ENCODE measurements at places on chromosomes 16 and 17.

- DNase-seq = no peak
Measured at GRCh38 chr16:53042235-53042701, 10.4 kb downstream of the CHD9NB start.

DNA sequence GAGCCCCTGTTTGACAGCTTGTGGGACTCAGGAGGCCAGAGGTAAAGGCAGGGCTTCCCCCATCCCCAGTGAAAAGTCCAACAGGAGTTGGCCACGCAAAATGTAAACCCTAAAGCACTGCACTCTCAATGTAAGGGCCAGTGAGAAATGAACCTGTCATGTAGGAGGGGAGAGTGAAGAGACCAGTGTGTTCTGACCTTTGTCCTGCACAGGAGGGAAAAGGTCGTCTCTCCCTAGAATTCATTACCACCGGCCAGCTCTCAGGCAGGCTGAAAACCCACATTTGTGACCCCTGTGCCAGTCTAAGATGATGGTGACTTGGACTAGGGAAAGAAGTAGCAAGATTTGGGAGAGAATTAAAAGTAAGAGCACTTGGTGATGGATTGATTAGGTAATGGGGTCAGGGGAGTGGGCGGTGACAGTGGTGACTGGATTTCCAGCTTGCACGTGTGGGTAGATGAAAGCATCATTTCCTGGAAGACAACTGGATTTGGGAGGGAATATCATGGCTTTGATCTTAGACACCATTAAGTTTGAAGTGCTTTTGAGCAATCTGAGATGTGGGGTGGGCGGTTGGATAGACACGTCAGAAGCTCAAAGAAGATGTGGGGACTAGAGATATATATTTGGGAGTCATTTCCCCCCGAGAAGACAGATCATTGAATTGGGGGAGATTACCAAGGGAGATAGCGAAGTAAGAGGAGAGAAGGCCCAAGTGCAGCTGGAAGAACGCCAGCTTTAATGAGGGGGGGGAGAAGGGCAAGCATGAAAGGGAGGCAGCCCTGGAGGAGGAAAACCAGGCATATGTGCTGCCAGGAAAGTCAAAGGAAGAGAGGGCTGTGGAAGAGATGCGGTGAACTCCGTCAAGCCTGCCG lies 119.5 kb downstream of the NTN1 start:
- no peak for DNase-seq

GRCh38 chr17:49387498-49388289 lies 25.6 kb upstream of the ZNF652 start:
- DNase-seq = no peak

DNA sequence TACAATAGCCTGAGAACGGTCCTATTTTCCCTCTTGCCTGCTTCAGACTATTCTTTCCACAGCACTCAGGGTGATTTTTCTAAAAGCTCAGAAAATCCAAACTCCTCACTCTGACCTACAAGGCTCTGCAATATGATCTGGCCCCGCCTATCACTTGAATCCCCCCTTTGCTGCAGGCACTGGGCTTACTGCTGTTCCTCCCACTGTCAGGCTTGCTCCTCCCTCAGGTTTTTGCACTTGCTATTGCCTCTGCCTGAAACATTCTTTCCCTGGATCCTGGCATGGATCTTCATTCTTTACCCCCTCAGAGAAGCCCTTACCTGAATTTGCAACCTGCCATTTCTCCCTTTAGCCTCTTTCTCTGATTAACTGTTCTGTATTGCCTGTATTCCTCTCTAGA lies 52.3 kb downstream of the RPGRIP1L start:
- DNase-seq = no peak

GRCh38 chr16:48498769-48499631 lies 111.0 kb downstream of the N4BP1 start:
- no peak for DNase-seq

GRCh38 chr17:83068641-83069570 lies 10.5 kb upstream of the METRNL start:
- DNase-seq = no peak

GRCh38 chr16:87472935-87473334 lies 19.9 kb downstream of the ZCCHC14 start:
- no peak for DNase-seq

DNA sequence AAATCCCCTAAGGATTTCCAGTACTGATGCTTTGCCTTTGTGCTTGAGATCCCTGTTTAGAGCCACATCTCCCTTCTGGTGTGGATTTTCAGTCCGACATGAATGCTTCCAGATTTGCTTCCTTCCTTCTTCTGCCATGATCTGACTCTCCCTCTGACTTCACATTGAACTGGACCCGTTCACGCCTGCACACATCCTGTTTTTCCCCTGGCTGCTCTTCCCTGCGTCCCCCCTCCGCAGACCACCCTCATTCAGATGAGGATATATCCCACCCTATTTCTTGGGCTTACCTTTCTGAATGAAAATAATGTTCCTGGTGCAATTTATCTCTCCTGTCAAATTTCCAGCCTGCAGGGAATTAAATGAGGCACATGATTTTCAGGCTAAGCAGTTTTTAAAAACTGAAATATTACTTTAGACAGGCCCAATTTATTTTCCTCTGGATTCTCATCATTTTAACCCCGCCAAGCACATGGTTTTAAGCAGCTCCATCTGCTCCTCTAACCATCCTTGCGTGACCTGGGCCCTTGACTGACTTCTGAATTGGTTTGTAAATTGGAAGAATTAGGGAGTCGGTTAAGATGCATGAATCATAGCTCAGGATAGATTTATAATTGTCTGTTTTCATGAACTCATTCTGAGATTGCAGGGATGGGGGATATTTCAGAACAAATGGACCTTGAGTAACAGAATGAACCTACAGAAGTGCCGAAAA lies 59.2 kb downstream of the BMERB1 start:
- peak; percentile 74 for DNase-seq

DNA sequence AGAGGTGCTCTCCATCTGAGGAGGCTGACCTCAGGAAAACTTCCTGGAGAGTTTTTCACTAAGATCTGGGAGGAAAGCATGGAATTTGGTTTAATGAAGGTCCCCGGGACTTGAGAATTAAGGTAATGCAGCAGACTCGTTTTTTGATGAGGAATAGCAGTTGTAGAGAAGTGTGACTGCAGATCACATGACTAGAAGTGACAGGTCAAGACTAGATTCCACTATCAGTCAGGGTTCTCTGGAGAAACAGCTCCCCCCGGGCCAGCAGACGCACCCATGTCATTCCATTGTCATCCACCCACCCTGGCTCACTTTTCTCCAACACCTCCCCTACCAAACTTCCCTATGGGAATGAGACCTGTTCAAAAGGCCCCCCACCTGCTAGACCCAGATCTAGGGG lies 1.9 kb upstream of the DHRS13 start:
- DNase-seq = no peak

DNA sequence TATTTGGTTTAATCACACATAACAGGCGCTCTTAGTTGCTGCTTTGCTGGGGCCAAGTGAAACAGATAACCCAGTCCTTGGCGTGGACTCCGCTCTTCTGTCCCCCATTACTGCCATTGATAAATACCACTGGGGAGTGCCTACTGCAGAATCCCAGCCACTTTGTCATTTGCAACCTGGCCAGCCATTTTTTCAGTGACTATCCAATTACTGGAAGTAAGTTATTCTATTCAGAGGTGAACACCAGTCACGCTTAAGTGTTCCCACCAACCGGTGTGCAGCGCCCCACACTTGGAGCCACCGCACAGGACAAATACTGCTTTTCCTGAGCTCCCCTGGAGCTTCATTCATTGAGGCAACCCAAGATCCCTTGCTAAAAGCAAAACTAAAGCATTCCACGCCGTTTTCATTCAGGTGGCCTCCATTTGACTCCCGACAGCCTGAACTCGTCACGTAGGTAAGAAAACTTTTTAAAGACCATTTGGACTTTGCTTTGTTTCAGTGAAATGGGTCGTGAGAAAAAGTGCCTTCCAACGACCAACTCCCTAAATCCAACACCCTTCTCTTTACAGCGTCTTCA lies 1.8 kb downstream of the USP7 start:
- no peak for DNase-seq

DNA sequence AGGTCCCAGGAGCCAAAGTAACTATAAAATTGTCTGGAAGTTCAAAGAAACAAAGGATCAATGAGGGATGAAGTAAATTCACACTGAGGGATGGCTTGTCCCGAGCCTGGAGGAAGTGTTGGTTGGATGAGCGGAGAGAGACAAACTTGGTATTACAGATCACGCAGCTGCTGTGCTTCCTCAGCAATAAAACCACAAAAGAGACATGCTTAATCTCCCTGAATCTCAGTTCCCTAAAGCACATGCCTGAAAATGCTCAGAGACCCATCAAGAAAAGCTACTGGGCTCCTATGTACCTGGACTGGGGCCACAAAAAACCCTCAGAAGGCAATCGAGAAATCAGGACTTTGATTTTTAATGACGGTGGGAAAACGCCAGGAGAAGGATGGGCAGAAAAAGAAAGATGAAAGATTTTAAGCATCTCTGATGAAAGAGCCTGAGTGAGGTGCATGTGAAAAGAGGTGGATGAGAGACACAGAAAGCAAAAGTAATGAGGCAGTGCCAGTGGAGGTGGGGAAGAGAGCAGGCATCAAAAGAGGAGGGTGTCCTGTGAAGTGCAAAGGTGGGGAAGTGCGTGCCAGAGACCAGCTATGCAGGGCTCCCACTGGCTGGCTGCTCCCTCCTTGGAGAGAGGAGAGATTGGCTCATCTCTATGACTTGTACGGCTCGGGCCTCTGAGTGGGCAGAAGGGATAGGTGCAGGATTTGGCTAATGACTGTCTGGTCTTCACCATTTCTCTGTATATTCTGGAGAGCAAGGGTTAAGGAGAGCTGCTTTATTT lies 143.7 kb downstream of the ABCC12 start:
- DNase-seq = no peak

DNA sequence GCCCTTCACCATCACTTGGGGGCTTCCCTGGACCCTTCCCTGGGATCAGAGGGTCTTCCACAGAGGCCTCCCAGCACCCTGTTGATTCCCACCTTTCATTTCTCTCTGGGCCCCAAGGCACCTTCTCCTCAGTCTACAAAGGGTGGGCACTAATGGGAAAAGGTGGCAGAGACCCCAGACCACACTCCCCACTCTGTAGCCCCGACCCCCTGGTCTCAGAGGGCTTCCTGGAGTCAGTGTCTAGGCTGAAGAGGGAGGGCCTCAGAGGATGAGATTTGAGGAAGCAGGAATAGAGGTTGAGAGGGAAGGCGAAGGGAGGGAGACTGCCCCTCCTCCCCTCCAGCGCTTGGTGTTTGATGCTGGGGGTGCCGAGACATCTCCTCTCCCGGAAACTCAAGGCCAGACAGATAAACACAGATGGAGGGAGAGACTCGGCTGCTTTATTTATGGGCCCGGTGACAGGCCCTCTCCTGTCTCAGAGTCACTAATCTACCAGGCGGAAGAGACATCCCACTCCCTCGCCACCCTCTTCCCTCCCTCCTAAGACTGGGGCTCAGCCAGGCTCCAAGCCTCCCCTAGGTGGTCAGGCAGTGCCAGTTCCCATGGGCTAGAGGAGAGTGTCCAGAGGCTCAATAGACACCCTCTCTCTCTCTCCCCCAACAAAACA lies 18.5 kb upstream of the SP2 start:
- DNase-seq = no peak

DNA sequence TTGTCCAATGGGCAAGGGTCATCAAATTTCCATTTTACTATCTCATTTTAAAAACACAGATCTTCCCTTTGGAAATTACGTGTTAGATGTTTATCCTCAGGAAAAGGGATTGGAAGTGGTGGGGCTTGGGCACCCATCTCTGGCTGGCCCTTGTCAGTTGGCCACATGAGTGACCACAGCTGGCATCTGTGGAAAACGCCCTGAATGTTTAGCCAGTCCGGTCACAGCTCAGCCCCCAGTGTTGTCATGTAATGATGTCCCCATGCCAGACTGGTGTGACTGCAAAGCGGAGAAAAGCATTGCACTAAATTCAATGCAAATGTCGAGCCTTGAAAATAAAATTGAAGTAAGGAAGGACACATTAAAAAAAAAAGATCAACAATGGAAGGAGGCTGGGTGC lies 53.0 kb downstream of the TMC6 start:
- DNase-seq = no peak

GRCh38 chr17:17156107-17156506 lies 50.0 kb downstream of the PLD6 start:
- no peak for DNase-seq

DNA sequence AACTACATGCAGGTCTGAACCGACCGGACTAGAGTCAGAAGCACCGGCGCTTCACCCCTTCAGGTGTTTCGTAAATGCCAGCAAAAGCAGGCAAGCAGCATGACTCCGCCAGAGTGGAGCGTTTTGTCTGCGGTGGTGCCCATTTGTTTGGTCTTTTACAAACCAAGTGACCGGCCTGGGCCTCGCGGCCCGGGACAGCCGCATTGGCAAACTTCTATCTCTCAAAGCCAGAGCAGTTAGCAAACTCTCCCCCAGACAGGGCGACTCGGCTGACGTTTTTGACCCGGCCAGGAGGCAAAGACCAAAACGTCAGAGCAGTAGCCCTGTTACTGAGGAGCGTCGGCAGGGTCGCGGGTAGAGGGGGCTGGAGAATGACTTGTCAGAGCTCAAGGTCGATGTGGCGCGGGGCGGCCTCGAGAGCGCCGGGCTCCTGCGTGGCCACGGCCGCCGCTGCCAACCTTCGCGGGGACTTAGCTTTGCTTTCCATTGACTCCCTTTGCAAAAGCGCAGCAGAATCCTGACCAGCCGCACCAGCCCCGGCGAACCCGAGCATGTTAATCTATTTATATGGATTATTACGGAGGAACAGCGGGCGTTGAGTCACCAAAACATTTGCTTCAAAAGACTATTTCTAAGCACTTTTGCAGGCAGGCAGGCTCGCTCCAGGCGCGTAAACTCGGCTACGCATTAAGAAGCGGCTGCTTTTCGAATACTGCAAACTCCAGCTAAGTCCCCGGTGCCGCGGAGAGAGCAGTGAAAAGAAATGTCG lies 763 bp upstream of the SOX9 start:
- DNase-seq = no peak

DNA sequence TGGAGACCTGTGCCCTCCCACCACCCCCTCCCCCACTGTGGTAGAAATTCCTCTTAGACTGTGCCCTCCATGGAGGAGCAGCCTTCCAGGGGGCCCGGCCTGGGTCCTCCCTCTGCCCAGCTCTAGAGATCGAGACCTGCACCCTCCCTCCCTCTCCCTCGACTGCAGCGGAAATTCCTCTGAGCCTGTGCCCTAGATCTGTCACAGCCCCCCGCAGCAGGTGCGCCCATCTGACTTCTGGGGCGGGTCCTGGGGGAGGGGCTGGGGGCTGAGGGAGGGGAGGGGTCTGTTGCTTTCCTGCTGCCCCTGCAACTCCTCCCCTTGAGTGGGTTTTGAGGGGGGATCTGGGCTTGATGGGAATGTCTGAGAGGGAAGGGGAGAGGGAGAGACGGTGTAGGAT lies 177.8 kb upstream of the GSE1 start:
- DNase-seq = no peak
